Renal pelvis (tissue), 12 donors: ENCODE measurements at places on chromosomes 16 and 17. TPM values are rescaled to one million over a fixed set of nuclear protein-coding genes. Genes with fewer than 3 reads are reported as not detected.

The BLTP2 gene
- polyA plus RNA-seq = 86.0 TPM

The NLRC3 gene
- polyA plus RNA-seq = 2.4 TPM

The NOL11 gene
- polyA plus RNA-seq = 87.2 TPM

The EPOP gene
- 1.6 TPM for polyA plus RNA-seq

The SEC14L1 gene
- 99.0 TPM for polyA plus RNA-seq

The RAP1GAP2 gene
- polyA plus RNA-seq = 26.3 TPM

The KCNJ16 gene
- polyA plus RNA-seq = 211 TPM

The RNF112 gene
- 0.96 TPM for polyA plus RNA-seq

GRCh38 chr17:48589831-48590606 lies at the start of gene HOXB3:
TSS of gene HOXB3 (minus strand) at chr17:48590241. CDS start at chr17:48552474, 37,767 bp downstream.
- DNase-seq = peak; percentile 96

DNA sequence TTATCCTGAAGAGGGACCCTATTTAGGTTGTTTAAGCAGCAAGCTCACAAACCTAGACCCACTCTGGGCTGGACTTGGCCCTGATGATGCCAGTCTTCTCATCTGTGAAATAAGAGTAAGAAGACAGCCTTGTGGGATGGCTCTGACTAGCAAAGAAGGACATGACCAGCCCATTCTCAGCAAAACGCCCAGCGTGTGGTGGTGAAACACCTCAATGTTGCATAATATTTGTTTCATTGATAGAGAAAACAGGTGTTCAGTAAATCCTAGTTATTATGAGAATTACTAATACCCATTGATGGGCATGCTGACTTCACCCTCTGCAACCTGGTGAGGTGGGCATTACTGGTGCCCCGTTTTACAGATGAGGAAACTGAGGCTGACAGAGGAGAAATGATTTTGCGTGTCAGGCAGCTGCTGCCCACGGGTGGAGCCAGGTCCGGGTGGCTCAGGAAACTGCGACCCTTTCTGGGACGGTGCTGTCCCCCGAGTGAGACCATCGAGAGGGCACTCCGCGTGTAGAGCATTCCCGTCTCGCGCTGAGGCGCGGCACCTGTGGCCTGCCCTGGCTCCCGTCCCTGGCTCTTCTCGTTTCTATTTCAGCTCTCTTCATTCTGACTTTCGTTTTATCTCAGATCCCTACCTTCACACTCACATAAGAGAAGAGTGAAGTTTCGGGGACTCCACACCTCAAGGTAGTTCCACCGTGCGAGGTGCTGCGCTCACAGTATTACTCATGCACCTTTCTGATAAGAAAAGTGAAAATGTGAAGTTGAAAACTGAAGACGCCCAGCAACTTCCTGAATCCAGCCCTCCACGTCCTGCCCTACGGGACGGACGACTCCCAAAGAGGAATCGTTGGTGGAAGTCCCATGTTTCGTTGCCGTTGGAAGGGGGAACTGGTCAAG lies 48.5 kb downstream of the IRF8 start:
- no peak for DNase-seq

- no peak for DNase-seq
These were observed 291.8 kb downstream of the SOX9 start for GRCh38 chr17:72412650-72413076.

DNA sequence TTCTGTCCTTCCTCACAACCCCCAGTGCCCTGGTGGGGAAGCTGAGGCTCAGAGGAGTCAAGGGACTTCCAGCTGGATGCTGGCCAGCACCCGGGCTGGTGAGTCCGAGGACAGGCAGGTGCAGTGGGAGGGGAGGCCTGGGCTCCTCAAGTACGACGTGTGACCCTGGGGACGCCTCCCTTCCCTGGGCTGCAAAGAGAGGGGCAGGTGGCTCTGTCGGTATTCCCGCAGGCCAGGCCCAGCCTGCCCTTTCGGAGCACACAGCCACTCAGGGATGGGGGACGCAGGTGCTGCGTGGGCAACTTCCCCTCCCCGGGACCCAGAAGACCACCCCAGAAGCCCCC lies 33.1 kb upstream of the PVALEF start:
- DNase-seq = no peak

GRCh38 chr17:31499771-31500554 lies 108.5 kb downstream of the RAB11FIP4 start:
- peak; percentile 24 for DNase-seq

GRCh38 chr16:71423865-71424264 lies 18.0 kb downstream of the TLE7 start:
- no peak for DNase-seq

GRCh38 chr17:15931394-15931793 lies 13.5 kb upstream of the ADORA2B start:
- DNase-seq = no peak

- no peak for DNase-seq
These were observed 2.3 kb downstream of the LIMD2 start for GRCh38 chr17:63697341-63698286.

DNA sequence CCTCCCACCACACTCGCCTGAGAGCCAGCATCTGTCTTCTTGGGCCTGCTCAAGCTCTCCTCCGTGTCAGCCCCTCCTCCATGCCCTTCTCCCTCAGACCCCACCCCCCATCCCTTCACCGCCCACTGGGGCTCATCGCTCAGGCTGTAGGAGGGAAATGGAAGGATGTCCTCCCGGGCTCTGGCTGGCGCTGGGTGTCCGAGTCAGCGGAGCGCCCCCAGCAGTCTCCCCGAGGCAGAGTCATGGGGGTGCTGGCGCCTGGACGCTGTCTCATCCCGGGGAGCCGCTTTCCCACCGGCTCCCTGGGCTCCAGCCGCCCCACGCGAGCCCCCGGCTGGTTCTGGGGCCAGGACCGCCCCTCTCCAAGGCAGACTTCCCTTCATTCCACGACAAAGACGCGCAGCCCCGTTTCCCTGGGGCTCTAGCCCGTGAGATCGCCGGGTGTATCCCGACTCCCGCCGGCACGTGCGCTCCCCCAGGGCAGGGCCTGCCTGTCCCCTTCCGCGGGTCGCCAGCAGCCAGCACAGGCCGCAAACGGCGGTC lies 428 bp upstream of the ANTKMT start:
- DNase-seq = peak; percentile 71

GRCh38 chr17:7263801-7264078 lies 1.5 kb upstream of the CLDN7 start:
- no peak for DNase-seq

- DNase-seq = no peak
These were observed 9.0 kb upstream of the MAP3K14 start for GRCh38 chr17:45325810-45326209.

GRCh38 chr16:58456193-58456592 lies 43.8 kb upstream of the NDRG4 start:
- DNase-seq = no peak

GRCh38 chr16:74556375-74556922 lies 50.5 kb downstream of the GLG1 start:
- DNase-seq = no peak

GRCh38 chr17:2266045-2266864 lies 37.3 kb downstream of the SMG6 start:
- DNase-seq = no peak

DNA sequence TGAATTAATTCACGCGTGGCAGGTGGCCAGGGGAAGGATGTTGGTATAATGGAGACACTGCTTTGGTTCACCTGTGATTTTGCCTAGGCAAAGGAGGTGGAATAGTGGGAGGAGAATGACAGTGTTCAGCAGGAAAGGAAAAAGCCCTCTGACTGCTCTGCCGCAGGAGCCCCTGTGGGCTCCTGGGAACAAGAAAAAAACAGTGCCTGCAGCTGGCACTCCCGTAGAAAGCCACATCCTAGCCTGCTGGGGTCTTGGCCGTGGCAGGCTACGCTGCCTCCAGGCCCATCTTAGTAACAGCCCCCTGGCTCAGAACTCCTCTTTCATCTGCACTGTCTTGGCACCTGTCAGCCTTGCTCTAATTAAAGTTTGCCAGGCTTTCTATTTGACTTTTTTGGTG lies 20.6 kb downstream of the ADORA2B start:
- no peak for DNase-seq

DNA sequence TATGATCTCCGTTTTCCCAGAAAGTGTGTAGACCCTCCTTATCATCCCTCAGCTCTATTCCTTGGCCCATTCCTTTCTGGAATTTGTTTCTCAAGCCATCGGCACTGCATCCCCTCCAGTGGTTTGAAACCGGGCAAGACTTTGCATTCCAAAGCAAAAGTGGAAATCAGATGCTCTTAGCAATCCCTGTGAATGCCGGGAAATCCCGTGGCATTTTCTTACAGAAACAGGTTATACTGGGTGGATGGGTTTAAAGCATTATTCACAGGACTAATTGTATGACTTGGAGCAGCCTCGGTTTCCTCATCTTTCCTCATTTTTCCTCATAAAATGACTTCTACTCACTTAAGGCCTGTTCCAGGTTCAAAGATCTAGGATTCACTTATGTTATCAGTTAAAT lies 52.0 kb downstream of the MAP2K6 start:
- DNase-seq = no peak

GRCh38 chr17:74981979-74982662 lies 5.3 kb upstream of the CDR2L start:
- peak; percentile 72 for DNase-seq

DNA sequence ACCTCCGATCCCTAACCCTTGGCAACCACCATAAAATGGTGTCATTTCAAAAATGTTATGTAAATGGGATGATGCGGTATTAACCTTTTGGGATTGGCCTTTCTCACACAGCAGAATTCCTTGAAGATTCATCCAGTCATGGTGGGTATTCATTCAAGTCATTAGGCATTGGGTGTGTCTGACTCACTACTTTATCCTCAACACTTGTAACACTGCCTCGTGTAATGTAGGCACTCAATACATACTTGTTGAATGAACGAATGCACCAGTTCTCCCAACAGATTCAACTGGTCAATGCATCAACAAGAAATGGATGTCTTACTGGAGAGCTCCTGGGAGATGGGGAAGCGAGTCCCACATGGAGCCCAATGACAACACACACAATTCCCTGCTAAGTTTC lies 21.8 kb upstream of the GAN start:
- no peak for DNase-seq

GRCh38 chr17:81656835-81657234 lies 493 bp upstream of the PDE6G start:
- no peak for DNase-seq

- peak; percentile 41 for DNase-seq
These were observed 27.7 kb downstream of the TBC1D3B start for GRCh38 chr17:36148559-36149295.

DNA sequence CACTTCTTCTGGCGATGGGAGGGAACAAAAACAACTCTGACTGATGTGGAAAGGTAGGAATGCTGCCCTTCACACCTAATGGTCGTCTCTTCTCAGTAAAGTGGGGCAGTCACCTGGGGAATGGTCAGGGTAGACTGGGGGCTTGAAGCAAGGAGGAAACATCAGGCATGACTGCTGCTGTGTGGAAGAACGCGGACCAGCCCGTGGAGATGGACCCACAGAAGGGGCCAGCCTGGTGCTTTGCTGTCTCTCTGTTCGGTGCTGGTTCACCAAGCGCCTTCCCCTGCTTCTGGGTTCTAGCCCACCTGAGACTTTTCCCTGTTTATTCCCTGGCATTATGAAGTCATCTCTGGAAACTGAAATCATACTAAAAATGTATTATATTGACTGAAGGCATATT lies 96.2 kb upstream of the DNAH17 start:
- no peak for DNase-seq

- no peak for DNase-seq
These were observed 1.6 kb upstream of the KRT34 start for GRCh38 chr17:41383690-41384089.

- no peak for DNase-seq
These were observed 43.9 kb downstream of the MEAK7 start for GRCh38 chr16:84460406-84461028.

DNA sequence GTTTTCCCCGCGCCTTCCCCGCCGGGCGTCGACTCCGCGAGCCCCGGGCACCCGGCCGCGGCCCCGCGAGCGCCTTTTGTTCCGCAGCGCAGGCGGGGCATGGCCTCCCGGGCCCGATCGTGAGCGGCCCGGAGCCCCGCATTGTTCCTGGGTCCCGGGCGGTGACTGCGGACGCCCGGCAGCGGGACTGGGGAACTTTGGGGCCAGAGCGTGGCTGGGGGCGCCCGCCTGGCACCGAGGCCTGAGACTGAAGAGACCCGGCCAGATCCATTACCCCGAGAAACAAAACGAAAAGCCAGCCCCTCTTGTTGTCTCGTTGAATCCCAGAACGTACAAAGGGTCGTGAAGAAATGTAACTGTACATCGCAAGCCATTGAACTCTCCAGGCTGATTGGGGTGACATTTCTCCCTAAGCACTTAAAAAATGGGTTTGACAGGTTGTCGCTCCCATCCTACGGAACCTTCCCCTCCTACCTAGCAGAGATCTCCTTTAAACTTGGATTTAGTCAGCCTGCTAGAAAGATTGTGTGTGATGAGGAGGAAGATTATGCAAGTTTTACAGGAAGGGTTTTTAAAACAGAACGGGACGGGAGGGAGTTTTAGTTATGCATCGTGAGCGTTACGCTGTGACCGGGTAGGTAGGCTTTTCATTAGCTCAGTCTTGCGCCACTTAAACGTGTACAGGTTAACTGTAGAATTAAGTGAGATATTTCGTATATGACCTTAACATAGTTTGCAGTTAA lies 825 bp downstream of the METTL9 start:
- peak; percentile 29 for DNase-seq

GRCh38 chr16:60073376-60073775 lies 1339.3 kb upstream of the GOT2 start:
- DNase-seq = no peak

DNA sequence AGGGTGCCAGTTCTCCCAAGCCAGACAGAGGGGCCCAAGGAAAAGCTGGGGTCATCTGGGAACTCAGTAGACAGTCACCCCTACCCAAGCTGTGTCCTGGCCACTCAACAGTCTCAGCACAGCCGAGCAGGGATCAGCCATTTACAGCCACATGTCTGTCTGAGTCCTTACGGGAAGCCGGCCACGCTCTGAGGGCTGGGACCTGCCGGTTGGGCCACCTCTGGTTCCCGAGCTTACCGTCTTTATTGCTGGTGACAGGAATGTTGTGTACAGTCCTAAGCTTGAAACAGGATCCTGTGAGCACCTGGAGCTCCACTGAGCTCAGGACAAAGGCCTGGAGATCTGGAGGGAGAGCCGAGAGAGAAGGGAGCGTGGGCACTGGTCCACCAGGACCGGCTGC lies 59.8 kb downstream of the TIMM22 start:
- no peak for DNase-seq

GRCh38 chr17:79715943-79716797 lies 14.6 kb upstream of the ENPP7 start:
- no peak for DNase-seq

- peak; percentile 78 for DNase-seq
These were observed at the start of gene CDT1 for GRCh38 chr16:88803264-88803987. TSS of gene CDT1 (plus strand) at chr16:88803789. CDS start at chr16:88803832, 43 bp downstream.

- no peak for DNase-seq
These were observed 26.7 kb upstream of the PMP22 start for GRCh38 chr17:15291674-15292361.
